Cardiac muscle cell (in vitro differentiated cells and primary cell): ENCODE measurements at places on chromosomes 2 and 18. TPM values are rescaled to one million over a fixed set of nuclear protein-coding genes. Genes with fewer than 3 reads are reported as not detected.

The SLC8A1 gene
- 492 and 682 TPM in 2 replicates for total RNA-seq

The NDC80 gene
- 4.3 and 23.2 TPM in 2 replicates for total RNA-seq

The TEKT4 gene
- total RNA-seq, result not detected in 2 replicates

The ANKRD30BL gene
- total RNA-seq, result 0.14 and 0.71 TPM in 2 replicates

DNA sequence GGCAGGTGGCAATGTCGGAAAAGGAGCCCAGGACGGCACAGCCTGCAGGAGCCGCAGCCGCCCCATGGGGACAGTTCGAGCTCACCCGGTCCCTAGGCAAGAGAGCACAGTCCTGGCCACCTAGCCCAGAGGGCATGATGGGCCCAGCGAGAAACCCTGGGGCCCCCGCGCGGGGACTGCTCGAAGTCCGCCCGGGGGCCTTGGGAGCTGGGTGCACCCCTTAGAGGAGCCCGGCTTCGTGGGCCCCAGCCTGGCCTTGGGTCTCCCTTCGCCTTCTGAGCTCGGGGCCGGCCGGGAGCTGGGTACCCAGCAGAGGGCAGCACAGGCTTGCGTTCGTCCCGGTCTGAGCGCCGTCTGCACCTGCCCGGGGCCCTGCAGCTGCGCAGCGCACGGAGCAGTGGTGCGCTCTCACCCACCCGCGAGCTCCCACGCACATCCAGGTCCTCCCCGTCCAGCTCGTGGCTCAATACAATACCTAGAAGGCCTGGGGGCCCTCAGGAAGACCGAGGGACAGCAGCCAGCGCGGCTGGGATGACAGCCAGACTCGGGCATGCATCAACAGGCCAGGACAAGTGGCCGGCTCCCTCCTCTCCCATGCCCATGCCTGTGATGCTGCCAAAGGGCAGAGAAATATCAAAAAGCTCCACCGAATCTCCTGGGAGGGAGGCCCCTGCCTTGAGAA is 96.2 kb upstream of the ZNF532 start:
- peak; percentile 70 for DNase-seq

GRCh38 chr2:166351319-166351718 is 24.4 kb downstream of the SCN9A start:
- peak; percentile 73 for DNase-seq

GRCh38 chr2:127508631-127509034 is 17.7 kb downstream of the IWS1 start:
- DNase-seq, result peak; percentile 44

GRCh38 chr2:191554240-191554639 is 123.7 kb upstream of the NABP1 start:
- no peak for DNase-seq

DNA sequence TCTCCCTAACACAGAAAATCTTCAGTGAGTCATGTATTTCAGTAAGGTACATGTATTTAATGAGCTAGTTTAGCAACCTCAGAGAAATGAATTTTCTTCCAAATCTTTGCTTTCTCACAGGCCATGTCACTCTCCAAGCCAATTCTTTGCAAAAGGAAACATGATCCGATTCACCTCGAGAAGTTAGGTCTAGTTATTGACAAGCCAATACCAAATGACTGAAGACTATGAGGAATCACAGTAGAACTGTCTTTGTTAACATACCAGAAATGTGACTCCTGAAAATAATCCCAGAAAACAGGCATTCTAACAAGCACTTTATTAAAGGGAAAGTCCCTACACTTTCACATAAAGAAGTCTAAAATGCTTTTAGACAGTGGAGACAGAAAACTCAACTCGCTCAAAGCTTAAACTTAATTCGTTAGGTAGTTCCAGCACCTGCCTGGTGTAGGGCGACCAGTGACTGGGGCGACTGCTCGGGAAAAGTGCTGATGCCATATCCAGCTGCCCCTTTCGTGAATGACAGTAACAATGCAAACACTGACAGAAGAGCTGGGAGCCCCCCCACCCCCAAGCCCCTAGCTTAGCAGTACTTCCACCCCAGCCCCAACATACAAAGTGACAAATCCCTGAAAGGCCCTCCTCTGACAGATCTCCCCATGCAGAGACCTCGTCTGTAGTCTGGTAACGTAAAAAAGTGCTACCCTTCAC is 1.8 kb downstream of the MEMO1 start:
- DNase-seq, result peak; percentile 38

GRCh38 chr2:232779934-232780333 is 3.6 kb upstream of the KCNJ13 start:
- no peak for DNase-seq

DNA sequence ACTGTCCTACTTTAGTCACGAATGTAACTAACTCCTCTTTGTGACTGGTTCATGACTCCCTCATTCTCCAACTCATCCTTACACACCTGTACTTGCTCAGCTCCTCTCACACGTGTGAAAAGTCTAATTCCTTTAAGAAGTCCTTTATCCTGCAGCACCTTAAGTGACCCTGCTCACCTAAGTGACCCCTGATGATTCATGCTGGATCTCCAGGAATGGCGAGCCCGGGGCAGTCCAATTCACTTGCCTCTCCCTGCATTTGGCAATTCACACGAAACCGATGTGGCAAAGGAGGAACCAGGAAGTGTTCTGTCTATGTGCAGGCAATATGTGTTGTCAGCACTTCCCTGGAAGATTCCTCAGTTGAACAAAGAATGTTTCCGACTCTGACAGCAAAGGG is 189.8 kb upstream of the NABP1 start:
- no peak for DNase-seq

GRCh38 chr18:49926106-49926745 is 112.9 kb upstream of the ACAA2 start:
- no peak for DNase-seq

- DNase-seq, result no peak
These were observed 179.7 kb downstream of the GPD2 start for GRCh38 chr2:156615836-156616322.

- no peak for DNase-seq
These were observed 1435.7 kb downstream of the LRP1B start for GRCh38 chr2:140695155-140695554.
